ENCODE measurements at places on chromosomes 13 and 19.

- no peak for DNase-seq
Measured at GRCh38 chr13:74973935-74974879, 507.8 kb downstream of the TBC1D4 start.

DNA sequence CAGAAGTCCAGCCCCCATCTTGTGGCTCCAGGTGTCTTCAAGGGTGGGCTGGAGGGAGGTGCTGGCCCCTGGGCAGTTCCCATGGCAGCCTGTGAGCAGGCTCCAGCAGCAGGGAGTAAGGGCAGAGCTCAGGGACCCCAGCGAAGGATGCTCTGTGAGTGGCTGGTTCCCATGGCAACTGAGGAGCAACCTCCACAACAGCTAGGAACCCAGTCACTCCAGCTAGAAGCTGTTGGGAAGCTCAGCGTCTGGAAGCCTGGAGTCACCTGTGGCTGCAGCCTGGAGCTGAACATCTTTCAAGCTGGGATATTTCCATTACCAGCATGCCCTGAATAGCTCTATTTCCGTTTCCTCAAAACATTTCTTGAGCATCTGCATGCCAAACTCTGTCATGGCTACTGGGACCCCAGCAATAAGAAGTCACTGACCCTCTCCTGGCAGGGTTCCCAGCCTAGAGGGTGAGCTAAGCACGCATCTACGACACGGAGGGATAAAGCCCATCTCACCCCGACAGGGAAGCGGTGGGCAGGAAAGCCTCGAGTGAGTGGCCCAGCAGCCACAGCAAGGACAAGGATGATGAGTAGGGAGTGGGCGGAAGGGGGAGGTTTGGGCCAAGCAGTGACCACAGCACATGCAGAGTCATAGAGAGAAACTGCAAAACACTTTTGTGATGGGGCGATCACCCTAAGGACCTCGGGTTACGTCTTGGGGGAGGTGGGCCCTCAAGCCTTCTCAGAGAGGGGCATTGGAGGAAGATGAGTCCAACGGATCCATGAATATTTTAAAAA is 52.6 kb downstream of the ALOX5AP start:
- DNase-seq, result no peak

GRCh38 chr13:36914648-36915047 is 5.4 kb downstream of the SMAD9 start:
- no peak for DNase-seq

GRCh38 chr13:52421216-52421615 is 15.2 kb upstream of the THSD1 start:
- DNase-seq, result no peak

DNA sequence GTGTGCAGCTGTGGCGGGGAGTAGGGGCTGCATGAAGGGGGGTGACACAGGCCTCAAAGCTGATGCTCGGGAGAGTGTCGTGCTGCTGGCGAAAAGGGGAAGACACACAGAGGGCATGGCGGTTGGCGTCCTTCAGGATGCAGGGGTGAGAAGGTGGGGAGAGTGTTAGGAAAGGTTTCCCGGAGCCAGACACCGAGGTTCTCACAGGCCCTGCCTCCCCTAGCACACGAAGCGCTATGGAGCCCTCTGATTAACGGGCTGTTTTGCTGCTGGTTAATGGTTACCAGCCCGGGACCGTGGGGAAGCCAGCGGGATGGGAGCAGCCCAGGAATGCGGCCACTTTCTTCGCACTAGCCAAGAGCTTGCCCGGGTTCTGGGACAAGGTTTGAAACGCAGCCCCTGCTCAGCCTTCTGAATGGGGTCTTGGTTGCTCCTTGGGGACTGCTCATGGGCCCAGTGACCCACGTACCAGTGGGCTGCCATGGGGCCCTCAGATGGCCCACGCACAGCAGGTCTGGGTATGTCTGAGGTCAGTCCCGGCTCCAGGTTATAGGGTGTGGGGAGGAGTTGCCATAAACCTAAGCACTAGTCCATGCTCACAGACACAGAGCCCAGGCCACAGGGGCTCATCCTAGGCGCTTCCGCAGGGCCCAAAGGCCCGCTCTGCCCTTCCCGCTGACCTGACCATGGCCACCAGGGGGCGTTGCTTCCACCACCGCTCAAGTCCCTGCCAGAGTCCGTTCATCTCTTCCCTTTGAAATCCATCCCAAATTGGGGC is 31.3 kb upstream of the ISYNA1 start:
- no peak for DNase-seq

- peak; percentile 71 for DNase-seq
Measured at GRCh38 chr13:99269627-99270241, 11.6 kb upstream of the GPR18 start.

DNA sequence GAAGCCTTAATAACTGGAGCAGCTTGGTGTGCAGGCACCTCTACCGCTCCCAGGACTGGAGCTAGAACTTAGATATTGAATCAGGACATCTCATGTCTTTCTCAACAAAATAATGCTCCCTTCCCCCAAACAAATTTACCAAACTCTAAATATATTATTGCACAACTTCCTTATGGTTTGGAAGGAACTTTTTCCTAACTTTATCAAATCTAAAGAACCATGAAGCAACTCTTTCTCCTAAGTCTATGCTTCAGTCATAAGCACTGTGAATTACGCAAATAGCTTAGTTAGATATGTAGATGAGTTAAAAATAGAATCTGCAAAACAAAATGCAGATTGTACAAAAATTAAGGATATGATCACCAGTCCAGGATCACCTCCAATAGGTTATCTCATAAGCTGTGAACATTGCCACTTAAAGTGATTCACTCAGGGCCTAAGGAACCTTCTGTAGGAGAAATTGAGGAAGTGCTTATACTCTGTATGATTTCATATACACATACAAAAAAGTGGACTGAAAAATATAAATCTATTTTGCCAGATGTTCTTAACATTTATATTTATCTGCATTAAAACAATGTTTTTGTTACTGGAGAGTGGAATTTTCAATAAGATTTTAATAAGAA is 20.4 kb upstream of the MAB21L1 start:
- DNase-seq, result no peak

- DNase-seq, result no peak
Measured at GRCh38 chr13:43686557-43686956, 100.2 kb downstream of the ENOX1 start.

GRCh38 chr19:34109596-34109995 is 62.7 kb upstream of the LSM14A start:
- DNase-seq, result no peak

GRCh38 chr13:20465218-20465879 is 60.3 kb downstream of the CRYL1 start:
- DNase-seq, result no peak

DNA sequence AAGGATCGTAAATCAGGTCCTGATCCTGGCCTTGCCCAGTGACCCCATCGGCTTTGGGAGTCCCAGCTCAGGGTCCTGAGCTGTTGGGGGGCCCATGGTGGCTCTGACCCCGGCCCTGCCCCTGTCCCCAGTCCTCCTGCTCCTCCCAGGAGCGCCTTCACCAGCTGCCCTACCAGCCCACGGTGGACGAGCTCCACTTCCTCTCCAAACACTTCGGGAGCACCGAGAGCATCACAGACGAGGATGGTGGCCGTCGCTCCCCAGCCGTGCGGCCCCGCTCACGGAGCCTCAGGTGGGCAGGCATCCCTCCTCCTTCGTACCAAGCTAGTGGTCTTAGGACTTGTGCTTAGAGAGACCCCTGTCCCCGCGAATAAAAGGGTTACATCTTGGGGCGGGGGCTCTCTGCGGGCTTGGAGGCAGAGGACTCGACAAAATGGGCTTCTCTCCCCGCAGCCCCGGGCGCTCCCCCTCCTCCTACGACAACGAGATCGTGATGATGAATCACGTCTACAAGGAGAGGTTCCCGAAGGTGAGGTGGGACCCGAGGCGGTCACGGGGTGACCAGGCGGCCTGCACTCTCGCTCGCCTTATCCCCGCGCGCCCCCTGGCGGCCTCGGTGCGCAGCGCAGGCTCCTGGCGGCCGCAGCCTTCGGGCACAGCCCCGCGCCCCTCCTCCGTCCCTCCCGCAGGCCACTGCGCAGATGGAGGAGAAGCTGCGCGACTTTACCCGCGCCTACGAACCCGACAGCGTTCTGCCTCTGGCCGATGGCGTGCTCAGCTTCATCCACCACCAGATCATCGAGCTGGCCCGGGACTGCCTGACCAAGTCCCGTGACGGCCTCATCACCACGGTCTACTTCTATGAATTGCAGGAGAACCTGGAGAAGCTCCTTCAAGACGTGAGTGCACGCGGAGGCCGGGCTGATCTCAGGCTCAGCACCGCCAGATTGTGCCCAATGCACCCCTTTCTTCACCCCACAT is 9.1 kb downstream of the MAST1 start:
- peak; percentile 89 for DNase-seq

DNA sequence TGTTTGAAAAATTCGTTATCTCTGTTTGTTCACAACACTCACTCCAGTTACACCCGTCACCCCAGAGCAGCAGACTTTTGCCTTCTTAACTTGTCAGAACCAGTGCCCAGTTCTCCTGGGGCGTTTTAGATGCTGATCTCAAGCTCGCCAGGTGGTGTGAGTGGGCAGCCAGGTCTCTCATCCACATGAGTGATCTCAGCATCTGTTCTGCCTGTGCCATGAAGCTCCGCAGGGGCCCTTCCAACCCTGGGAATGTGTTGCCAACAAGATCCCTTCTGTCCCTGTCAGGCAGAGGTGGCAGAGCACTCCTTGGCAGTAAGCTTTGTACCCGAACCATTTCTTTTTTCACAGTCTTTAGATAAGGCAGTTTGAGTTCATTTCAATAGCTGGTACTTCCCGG is 896.5 kb downstream of the UQCRFS1 start:
- DNase-seq, result no peak

GRCh38 chr13:40941581-40941980 is 77.5 kb downstream of the ELF1 start:
- DNase-seq, result no peak

GRCh38 chr13:50071379-50071778 is 56.1 kb downstream of the KCNRG start:
- no peak for DNase-seq

DNA sequence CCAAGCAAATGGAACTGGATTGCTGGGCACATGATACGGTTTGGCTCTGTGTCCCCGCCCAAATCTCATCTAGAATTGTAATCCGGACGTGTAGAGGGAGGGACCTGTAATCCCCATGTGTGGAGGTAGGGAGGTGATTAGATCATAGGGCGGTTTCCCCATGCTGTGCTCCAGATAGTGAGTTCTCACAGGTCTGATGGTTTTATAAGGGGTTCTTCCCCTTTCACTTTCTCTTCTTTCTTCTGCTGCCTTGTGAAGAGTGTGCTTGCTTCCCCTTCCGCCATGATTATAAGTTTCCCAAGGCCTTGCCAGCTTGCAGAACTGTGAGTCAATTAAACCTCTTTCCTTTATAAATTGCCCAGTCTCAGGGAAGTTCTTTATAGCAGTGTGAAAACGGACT is 32.6 kb upstream of the MTIF3 start:
- no peak for DNase-seq

DNA sequence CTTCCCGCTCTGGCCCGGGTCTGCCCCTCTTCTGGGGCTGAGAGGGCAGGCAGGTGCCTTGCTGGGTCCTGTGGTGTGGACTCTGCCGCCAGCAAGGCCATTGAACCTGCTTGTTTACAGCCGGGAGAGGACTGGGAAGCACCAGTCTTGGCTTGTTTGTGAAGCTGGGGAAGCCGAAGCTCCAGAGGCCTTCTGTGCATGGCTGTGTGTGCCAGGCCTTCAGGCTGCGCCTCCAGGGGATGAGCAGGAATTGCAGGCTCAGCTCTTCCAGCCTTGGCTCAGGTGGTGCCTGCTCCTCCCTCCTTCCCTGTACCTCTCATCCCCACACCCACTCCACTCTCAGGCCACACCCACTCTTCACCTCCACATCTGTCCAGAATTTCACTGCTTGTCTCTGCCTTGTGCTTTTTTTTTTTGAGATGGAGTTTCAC is 17.5 kb downstream of the NDUFB7 start:
- no peak for DNase-seq

- no peak for DNase-seq
Measured at GRCh38 chr13:22432690-22433089, 748.1 kb upstream of the SGCG start.

- DNase-seq, result no peak
Measured at GRCh38 chr13:100480676-100481075, 107.9 kb downstream of the GGACT start.

- DNase-seq, result peak; percentile 79
Measured at GRCh38 chr19:5996623-5997320, 18.8 kb upstream of the RANBP3 start.

- no peak for DNase-seq
Measured at GRCh38 chr19:1041272-1041834, 1.4 kb downstream of the ABCA7 start.

- DNase-seq, result no peak
Measured at GRCh38 chr13:40681341-40682146, 15.1 kb upstream of the FOXO1 start.

GRCh38 chr19:45075301-45076028 is 813 bp downstream of the ZNF296 start:
- peak; percentile 95 for DNase-seq

DNA sequence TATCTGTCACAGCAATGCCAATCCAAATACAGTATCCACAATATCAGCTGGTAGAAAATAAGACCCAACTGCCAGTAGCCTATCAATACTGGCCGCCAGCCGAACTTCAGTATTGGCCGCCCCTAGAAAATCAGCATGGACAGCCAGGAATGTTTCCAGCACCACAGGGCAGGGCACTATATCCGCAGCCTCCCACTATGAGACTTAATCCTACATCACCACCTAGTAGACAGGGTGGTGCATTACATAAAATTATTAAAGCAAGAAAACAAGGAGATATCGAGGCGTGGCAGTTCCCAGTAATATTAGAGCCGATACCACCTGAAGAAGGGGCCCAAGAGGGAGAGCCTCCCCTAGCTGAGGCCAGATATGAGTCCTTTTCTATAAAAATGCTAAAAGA is 111.3 kb downstream of the ZNF486 start:
- DNase-seq, result no peak

DNA sequence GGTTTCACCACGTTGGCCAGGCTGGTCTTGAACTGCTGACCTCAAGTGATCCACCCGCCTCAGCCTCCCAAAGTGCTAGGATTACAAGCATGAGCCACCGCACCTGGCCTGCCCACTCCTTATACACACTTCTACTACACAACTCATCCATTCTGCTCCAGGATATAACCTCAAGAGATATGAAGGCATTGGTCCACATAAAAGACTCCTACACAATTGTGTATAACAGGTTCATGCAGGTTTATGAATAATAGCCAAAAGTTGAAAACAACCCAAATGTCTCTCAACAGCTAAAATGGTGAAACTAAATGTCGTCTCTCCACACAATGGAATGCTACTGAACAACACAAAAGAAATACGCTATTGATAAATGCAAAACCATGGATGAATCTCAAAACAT is 58.1 kb downstream of the INSR start:
- DNase-seq, result no peak
